Effector CD4-positive, alpha-beta T cell (primary cell): ENCODE measurements at places on chromosomes 1 and 21.
A peak's percentile ranks its signal among the peaks of the same experiment; 100 is the strongest.

DNA sequence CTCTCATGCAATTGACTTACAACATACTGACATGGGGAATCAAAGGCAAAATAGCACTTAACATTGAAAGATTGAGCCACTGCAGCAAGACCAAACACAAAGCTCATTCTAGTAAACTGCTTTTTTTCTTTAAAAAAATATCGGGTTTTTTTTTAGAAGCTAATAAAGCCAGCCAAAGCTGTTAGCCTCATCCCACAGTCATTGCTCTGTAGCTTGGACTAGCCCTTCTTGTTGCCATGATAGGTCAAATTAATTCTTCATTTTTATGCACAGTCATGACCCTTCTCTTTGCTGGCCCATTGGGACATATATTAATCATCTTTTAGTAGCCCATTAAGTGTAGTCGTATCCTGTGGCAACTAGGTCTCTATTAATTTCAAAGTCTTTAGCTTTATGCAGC lies 231.3 kb downstream of the ADGRL2 start:
- DNase-seq = no peak

- DNase-seq = no peak
Observed at GRCh38 chr1:41245659-41246058, 3.6 kb upstream of the SCMH1 start.

DNA sequence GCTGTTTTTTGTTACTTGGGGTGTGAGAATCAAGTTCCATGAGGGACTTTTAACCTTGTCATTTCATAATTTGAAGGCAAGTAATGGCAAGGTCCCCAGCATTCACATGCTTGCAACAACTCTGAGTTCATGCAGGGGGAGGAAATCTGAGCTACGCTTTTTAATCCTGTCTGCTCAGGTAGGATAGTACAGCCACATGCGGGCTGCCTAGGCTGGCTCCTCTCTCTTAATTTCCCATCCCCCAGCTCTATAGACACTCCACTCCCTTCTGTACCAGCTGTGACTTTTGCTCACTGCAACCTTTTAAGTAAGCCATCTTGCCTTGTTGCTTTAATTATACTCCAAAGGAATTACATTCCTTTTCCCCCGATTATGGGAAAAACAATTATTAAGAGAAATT lies 30.1 kb downstream of the PTGFR start:
- DNase-seq = no peak

- DNase-seq = no peak
Observed at GRCh38 chr21:25586326-25586725, 21.0 kb downstream of the MRPL39 start.

DNA sequence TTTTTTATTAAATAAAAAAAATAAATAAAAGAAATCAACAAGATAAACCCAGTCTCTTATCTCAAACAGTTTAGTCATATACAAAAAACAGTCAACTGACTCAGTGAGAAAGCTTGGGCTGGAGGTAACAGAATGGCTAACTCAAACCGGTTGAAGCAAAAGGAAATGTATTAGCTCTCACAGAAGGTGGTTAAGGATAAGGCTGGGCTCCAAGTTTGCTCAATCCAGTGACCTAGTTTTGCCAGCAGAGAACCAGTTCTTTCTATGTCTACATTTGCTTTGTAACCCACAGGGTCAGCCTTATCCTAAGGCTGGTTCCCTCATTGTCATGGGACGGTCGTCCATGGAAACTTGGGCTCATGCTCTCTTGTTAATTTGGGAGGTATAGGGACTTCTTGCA lies 144.5 kb upstream of the L1TD1 start:
- DNase-seq = no peak

GRCh38 chr1:65207317-65207716 lies 59.3 kb downstream of the AK4 start:
- no peak for DNase-seq

- no peak for DNase-seq
Observed at GRCh38 chr1:64623750-64624191, 121.1 kb upstream of the RAVER2 start.

GRCh38 chr21:40053007-40053406 lies 185.8 kb downstream of the PCP4 start:
- DNase-seq = no peak

DNA sequence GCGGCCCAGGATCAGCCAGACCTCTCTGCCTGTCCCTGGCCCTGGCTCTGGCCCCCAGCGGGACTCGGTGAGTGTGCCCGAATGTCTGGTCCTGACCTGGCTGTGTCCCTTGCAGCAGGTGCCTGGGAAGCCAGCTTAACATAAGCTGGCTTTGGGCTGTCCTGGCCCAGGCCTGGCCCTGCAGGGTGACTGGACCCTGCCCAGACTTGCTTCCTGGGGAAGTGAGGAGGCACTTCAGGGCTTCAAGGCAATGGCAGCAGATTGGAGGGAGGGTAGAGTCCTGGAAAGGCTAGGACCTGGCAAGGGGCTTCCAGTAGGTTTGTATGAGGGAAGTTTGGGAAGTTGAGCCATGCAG lies 16.4 kb downstream of the RPS6KA1 start:
- DNase-seq = no peak

DNA sequence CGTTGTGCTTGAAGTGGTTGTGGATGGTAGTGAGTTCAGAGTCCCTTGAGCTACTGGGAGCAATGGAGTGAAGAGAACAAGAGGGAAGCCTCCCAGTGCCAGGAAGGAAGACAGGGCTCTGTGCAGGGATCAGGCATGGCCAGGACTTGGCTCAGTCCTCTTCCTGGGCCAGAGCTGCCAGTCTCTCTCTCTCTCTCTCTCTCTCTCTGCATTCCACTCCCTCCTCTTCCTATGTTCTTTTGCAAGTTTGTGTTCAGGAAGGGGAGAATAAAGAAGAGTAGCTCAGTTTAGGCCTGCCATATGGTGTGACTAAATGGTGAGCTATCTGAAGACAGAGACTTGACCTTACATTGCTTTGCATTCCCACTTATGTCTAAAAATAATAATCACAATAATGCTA lies 20.5 kb upstream of the RPTN start:
- no peak for DNase-seq

DNA sequence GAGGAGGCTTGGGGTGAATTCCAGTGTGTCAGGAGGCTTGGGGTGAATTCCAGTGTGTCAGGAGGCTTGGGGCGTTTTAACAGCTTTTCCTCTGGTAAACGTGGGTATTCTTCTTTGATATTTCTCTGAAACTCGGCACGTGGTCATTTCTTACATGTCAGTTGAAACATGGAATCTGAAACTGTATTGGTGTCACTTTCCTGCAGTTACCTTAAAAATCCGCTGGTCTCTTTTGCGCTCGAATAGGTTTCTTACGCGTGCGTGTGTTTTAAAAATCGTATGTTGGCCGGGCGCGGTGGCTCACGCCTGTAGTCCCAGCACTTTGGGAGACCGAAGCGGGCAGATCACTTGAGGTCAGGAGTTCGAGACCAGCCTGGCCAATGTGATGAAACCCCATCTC lies 33.5 kb downstream of the PRKCZ start:
- DNase-seq = no peak

DNA sequence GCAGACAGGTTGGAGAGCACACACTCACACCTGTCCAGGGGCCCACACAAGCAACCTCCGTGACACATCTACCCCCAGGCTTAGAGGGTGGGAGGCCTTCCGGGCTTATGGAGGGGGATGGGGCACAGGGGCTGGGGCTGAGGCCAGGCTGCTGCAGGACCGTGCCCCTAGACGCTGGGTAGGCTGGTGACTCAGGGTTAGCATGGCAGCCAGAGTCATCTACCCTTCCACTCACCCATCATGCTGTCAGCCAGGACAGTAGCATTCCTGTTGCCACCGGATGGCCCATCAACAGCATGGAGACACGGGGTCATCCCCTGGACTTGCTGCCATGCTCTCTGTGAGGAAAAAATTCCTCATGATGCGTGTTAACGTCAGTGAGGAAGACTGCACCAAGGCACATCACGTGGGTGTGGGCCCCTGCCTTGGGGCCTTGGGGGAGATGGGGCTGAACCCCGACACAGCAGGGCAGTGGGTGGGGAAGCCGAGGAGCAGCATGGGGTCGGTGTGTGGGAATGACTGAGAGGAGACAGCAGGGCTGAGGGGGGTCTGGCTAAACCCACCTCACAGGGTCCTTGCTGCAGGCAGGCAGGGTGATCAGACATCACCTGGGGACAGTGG lies 52.8 kb downstream of the WNT9A start:
- DNase-seq = peak; percentile 0

GRCh38 chr1:107858323-107858722 lies 106.7 kb downstream of the VAV3 start:
- DNase-seq = no peak

DNA sequence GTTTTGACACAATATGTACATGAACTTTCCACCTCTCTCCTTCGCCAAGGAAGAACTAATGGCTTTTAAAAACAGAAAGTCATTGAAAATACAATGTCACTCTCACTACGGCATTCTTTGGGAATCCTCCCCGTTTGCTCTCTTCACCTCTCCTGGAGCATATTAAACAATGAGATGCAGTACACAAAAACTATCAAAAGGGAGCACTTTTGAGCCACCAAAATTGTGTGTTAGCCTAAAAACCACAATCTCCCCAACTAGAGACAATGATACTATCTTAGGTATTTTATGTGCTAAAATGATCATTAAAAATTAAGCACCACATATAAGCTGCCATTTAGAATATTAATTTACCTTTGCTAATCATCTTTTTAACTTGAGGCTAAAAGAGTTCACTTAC lies 425.5 kb downstream of the KCTD3 start:
- no peak for DNase-seq

DNA sequence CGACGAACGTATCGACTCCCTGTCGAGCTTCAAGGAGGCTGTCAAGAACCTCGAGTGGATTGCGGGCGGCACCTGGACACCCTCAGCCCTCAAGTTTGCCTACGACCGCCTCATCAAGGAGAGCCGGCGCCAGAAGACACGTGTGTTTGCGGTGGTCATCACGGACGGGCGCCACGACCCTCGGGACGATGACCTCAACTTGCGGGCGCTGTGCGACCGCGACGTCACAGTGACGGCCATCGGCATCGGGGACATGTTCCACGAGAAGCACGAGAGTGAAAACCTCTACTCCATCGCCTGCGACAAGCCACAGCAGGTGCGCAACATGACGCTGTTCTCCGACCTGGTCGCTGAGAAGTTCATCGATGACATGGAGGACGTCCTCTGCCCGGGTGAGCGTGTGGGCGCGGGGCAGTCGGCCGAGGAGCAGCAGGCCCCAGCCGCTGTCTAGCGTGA lies 28.0 kb downstream of the COL6A2 start:
- DNase-seq = no peak

DNA sequence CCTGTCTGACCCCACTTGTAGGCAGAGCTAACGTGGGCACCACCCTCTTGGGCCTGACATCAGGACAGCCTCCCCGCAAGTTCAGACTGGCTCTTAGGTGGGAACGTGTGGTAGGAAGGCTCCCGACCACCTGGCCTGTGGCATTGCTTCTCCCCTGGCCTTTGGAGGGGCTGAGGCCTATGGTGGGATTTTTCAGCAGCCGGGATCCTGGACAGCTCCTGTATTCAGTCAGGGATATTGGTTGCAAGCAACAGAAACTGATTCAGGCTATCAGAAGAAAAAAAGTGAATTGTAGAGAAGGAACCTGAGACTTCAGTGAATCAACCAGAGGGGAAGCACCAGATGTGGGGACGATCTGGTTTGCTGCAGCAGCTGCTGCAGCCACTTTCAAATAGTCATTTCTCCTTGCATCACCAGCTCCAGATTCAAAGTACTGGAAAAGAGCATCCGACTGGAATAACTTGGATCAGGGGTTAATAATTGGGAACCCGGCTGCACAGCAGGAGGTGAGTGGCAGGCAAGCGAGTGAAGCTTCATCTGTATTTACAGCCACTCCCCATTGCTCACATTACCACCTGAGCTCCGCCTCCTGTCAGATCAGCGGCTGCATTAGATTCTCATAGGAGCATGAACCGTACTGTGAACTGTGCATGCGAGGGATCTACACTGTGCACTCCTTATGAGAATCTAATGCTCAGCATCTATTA lies 5.9 kb downstream of the RNF186 start:
- DNase-seq = no peak

DNA sequence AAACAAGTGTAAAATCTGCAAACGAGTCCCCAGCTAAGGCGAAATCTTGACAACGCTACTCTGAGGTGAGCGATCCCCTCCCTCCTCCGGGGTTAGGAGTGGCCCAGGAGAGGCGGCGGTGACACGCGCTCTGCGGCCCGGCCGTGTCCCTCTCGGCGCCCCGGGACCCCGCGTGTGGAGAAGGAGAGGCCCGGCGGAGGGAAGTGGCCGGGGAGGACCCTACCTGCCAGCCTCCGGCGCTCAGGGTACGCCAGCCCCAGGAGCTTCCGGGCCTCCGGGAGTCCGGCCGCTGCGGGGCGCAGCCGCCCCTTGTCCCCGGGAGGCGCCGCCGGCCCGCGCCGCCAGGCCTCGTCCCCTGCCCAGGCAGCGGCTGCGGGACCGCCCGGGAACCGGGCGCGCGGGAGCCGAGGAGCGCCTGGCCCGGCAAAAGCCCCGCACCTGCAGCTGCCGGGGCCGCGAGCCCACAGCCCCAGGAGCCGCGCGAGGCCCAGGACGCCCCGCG lies 543 bp downstream of the ABCB10 start:
- peak; percentile 7 for DNase-seq

DNA sequence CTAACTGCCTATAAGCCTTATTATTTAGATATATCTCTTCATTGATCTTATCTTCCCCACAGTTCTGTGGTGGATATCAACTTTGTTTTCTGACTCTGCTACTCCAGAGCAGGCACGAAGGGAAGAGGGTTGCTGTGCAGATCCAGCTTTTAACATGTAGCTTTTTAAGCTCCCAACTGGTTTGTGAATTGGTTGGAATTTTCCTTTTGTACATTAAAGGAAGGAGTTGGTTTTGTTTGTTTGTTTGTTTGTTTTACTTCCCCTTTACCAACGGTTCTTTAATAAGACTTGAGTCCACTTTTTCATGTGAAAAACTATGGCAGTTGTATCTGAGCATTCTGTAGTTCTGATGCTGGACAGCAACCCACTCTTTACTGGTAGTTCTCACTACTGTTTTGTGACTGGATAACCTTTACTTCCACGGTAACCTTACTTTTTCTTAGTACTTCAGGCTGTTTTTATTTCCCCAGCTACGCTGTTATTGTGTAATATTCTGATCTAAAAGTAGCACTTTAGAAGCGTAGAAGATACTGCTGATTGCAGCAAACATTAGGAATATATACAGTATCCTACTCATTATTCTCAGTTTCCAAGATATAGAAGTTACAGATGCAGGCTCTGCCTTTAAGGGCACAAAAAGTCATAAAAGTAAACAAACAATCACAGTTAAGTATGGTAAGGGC lies 1.6 kb downstream of the GNPAT start:
- DNase-seq = no peak

- no peak for DNase-seq
Observed at GRCh38 chr1:8381618-8382017, 63.7 kb downstream of the SLC45A1 start.

- DNase-seq = no peak
Observed at GRCh38 chr1:230493264-230493663, 67.1 kb upstream of the PGBD5 start.

DNA sequence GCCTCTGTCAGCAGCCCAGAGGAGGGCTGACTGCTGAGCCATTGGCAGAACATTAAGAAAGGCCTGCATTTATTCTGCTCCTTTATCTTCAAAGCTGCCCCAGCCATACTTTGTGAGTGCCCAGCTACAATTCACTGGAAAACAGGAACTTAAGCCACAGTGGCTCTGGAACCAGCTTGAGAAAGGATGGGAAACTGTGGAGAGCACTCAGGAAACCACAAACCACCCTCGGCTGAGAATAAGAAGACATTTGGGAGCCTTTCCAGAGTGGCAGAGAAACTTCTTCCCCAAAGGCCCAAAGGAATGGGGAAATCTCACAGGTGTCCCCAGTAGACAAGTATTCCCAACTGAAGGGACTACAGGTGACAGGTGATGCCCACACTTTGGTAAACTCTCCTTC lies 1.8 kb downstream of the LAMB3 start:
- no peak for DNase-seq

GRCh38 chr21:41373763-41374162 lies 11.9 kb downstream of the MX2 start:
- no peak for DNase-seq

GRCh38 chr1:9181990-9182783 lies 52.4 kb upstream of the H6PD start:
- DNase-seq = no peak
